GM18507 (cell line): ENCODE measurements at places on chromosomes 3 and 15.

DNA sequence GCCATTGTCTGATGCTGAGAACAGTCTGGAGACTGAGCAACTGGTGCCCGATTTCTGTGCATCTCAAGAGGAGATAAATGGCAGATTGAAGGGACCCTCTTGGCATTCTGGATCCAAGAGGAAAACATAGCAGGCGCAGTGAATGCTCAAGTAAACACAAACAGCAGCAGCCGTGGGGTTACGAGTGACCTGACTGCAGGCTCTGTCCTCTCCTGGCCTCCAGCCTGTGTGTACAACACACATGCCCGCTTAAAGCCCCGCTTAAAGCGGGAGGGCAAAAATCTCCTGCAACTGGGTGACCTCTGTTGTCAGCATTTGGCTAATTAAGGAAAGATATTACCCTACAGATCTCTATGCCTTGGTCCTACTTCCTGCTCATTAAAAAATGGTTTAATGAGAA is 120.5 kb downstream of the GREM1 start:
- no peak for DNase-seq

GRCh38 chr3:72453706-72454105 is 394.5 kb downstream of the SHQ1 start:
- DNase-seq = no peak

GRCh38 chr3:174547801-174548435 is 311.2 kb upstream of the NAALADL2 start:
- no peak for DNase-seq

DNA sequence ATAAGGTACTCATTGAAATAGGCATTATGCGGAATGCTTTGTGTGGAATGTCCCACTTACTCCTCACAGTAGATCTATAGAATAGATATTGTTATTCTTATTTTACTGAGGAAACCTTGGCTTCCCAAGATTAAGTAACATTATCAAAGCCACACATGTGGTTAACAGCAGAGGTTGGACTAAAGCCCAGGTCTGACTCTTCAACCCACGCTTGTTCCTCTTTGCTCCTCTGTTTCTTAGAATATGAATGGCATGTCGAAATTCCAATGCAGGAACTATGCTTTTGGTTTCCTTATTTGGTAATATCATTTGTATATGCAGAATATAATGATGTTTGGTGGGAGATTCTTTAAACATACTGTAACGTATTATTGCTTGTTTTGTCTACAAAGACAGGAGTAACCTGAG is 818.8 kb upstream of the LMCD1 start:
- DNase-seq = no peak

- DNase-seq = no peak
Observed at GRCh38 chr15:22895465-22896190, 57.2 kb downstream of the NIPA2 start.
